ENCODE measurements at places on chromosomes 16 and 17. TPM values are rescaled to one million over a fixed set of nuclear protein-coding genes. Genes with fewer than 3 reads are reported as not detected.

OTOA gene
- 0.17 TPM for total RNA-seq

NAE1 gene
- total RNA-seq = 77.0 TPM

HS3ST2 gene
- total RNA-seq = 0.45 TPM

PMP22 gene
- 1.1 TPM for total RNA-seq

CTF1 gene
- 0.19 TPM for total RNA-seq

FBRS gene
- total RNA-seq = 140 TPM

UMOD gene
- total RNA-seq = not detected

DNA sequence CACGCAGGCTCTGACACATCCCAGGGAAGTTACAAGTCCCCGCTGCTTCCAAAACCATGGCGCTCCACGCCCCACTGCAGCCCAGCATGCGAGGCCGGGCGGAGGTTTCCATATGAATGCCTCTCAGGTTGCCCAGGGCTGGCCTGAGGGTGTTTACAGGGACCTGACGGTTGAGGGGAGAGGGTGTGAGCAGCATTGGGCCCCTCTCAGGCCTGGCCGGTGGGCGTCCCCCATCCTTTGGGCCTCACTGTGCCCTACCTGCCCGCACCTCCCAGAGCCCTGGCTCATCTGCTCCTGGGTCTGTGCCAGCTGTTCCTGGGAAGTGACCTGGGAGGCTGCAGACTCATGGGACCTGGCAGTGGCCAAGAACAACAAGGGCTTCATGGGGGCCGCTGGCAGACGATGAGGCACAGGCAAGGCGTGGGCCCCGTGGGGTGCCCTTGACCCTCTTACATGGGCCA, 173.5 kb downstream of the C16orf95 start:
- H3K27me3 ChIP-seq = no peaks in the 10 kb centered on the region
- DNase-seq = no peak
- no peak overlapping the region for H3K27ac ChIP-seq
- H3K4me3 ChIP-seq = no peak overlapping the region
- no peaks in the 10 kb centered on the region for H3K4me1 ChIP-seq
- H3K36me3 ChIP-seq = no peaks in the 10 kb centered on the region

GRCh38 chr17:71530248-71530647, 590.6 kb upstream of the SOX9 start:
- H3K27ac ChIP-seq = no peak overlapping the region
- no peaks in the 10 kb centered on the region for H3K27me3 ChIP-seq
- no peak overlapping the region for H3K4me3 ChIP-seq
- no peaks in the 10 kb centered on the region for H3K36me3 ChIP-seq

DNA sequence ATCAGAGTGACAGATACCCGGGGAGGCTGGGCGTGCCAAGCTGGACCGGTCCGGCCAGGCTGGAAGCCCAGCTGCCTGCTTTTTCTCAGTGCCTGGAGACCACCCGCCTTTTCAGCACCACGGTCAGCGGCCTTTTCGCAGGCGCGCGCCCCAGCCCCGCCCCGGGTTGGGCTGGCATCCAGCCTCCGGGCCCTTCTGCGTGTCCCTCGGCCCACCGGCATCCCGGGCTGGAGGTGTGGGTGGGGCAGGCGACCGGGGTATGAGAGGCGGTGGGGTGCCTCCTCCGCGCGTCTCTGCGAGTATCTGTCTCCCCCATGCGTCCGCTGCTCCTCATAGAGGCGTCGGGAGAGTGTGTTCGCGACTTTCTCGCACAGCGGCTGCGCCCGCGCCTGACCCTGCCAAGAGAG, 102.5 kb downstream of the MRM1 start:
- H3K36me3 ChIP-seq = no peaks in the 10 kb centered on the region
- no peaks in the 10 kb centered on the region for H3K4me1 ChIP-seq
- no peak overlapping the region for H3K27ac ChIP-seq
- no peak overlapping the region for H3K4me3 ChIP-seq
- peaks cover 31% of the 10 kb centered on the region for H3K27me3 ChIP-seq

GRCh38 chr17:42233994-42234393, 39.7 kb upstream of the GHDC start:
- H3K36me3 ChIP-seq = peaks cover 2% of the 10 kb centered on the region
- DNase-seq = no peak
- no peak overlapping the region for H3K27ac ChIP-seq
- peaks cover 4% of the 10 kb centered on the region for H3K4me1 ChIP-seq
- no peaks in the 10 kb centered on the region for H3K27me3 ChIP-seq

DNA sequence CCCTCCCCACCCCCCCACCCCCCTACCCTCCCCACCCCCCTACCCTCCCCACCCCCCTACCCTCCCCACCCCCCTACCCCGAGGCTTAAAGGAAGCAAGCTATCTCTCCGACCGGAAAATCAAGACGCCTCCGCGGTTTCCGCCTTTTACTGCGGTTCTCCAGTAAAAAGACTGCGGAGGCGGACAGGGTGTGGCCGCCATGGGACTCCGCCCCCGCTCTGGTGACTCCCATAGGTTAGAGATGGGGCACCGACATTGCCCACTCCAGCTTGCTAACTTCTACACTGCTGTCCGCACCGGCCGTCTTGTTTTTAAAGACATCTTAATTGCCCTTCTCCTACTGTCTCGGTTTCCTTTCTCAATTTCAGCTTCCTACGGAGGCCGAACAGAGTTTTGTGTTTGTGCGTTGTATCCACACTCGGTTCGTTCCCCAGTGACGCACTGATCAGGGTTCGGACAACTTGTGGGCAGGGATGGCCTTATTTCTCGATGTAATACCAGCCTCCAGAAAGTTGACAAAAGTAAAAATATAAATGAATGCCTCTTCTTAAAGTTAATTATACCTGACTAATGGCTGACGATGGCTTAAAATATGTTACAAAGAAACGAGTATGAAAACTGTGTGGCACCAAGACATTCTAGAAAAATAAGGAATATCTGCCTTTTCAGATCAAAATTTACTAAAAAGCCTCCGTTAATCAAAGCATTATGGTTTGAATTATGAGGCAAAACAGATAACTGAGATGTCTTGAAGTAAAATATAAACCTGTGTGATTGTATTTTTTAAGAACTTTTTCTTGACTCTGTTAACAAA, 1.1 kb upstream of the ZNF200 start:
- H3K4me3 ChIP-seq = peak overlapping the region; percentile 70
- H3K4me1 ChIP-seq = peaks cover 18% of the 10 kb centered on the region
- peak overlapping the region; percentile 81 for H3K27ac ChIP-seq
- H3K36me3 ChIP-seq = peaks cover 28% of the 10 kb centered on the region
- peaks cover 9% of the 10 kb centered on the region for H3K27me3 ChIP-seq

DNA sequence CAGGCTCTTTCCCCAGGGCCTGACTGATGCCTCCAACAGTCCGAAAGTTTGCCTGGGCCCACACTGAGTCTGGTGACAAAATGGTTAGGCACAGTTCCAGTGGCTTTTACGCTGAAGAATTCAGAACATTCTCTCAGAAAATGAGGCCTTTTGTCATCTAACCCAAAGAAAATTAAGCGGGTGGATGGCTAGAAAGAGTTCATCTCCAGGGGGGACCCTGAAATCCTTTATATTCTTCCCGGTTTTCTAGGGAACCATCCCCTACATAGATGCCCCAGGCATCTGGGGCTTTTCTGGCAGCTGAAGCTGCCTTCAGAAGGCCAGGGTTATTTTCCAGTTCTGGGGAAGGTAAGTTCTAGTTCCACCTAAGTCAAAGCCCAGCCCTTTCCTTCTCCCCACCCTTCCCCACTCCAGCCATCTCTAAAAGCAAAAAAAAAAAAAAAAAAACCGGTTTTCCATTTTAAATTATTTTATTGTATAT, 2.2 kb downstream of the RASD1 start:
- H3K27me3 ChIP-seq = peaks cover 21% of the 10 kb centered on the region
- H3K4me3 ChIP-seq = no peak overlapping the region
- DNase-seq = peak; percentile 14
- no peak overlapping the region for H3K27ac ChIP-seq
- peaks cover 20% of the 10 kb centered on the region for H3K36me3 ChIP-seq
- peaks cover 19% of the 10 kb centered on the region for H3K4me1 ChIP-seq

DNA sequence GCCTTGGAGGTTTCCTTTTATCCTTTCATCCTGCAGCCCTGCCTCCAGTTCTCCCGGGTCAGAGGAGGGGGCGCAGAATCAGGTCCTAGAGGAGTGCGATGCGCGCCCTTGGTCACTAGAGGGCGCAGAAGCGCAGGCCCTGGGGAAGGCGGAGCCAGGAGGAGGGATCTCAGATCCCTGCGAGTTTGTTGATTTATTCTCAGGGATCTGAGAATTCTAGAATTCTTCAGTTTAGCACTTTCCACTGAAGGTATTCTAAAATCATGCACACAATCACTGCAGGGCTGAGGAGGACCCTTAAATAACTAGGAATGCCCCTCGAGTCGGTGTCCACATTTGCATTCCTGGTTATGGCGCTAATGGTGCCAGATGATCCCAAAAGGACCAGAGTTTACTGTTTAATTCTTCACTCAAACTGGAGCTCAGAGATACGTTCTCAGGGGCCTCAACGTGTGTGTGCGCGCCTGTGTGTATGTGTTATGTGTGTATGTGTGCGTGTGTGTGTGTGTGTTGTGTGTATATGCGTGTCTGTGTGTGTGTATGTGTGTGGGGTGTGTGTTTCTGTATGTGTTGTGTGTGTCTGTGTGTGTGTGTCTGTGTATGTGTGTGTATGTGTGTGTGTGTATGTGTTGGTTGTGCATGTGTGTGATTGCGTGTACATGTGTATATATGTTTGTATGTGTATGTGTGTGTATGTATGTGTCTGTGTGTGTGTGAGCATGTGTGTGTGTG, 6.9 kb upstream of the ELAC2 start:
- peak; percentile 70 for DNase-seq
- H3K4me3 ChIP-seq = peak overlapping the region; percentile 59
- H3K27ac ChIP-seq = no peak overlapping the region
- no peaks in the 10 kb centered on the region for H3K36me3 ChIP-seq
- H3K4me1 ChIP-seq = peaks cover 5% of the 10 kb centered on the region

DNA sequence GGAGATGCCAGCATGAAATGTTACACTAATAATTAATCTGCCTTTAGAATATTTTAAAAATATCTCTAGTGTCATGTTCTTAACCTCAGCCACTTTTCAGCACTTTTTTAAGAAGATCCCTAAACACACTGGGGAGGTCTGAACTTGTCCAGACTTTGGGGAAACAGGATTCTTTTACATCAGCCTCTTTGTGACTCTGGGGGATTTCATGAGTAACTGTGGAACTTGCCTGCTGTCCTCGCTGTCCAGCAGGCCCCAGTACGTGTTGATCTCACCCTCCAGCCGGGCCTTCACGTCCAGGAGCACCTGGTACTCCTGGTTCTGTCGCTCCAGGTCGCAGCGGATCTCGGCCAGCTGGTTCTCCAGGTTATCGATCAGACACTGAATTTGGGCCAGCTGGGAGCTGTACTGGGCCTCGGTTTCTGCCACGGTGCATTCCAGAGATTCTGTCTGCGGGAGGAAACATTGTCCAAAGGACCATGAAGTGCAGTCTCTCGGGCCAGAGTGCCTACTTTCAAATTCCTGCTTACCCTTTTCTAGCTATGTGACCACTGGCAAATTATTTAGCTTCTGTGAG, 5.5 kb downstream of the KRT40 start:
- DNase-seq = no peak
- H3K27ac ChIP-seq = no peak overlapping the region
- no peak overlapping the region for H3K4me3 ChIP-seq
- no peaks in the 10 kb centered on the region for H3K4me1 ChIP-seq

DNA sequence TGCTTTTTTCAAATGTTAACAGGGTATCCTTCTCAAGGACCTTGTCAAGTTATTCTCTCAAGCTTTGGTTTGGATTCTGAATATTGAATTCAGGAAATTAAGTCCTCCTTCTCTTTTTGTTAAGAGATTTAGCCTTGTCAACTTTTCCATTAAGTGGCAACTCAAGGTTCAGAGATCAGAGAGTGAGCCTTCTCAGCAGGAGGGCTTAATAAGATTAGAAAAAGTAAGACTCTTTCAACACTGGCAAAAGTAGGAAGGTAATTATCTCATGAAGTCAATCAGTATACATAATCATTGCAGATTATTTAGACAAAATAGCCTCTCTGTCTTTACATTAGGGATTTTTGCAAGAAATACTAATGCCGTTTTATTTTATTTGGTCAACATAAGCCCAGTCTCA, 330.7 kb downstream of the KIF2B start:
- no peaks in the 10 kb centered on the region for H3K36me3 ChIP-seq
- no peaks in the 10 kb centered on the region for H3K27me3 ChIP-seq
- H3K4me1 ChIP-seq = no peaks in the 10 kb centered on the region
- H3K27ac ChIP-seq = no peak overlapping the region

DNA sequence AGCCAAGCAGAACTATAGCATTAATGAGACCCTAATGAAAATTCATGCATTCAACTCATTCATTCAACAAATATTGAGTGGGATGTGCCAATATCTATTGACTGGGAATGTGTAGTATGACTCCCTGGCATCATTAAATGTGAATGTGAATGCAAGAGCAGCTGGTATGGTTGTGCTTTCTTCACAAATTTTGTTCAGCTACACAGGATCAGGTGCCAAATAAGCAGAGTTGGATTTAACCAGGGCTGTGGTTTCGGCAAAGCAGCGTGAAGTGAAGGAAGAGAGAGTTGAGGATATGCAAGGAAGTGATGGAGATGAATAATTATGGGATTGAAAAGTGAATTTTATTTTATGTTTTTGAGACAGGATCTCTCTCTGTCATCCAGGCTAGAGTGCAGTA, 87.1 kb upstream of the HNF1B start:
- peaks cover 19% of the 10 kb centered on the region for H3K27me3 ChIP-seq
- H3K4me1 ChIP-seq = peaks cover 25% of the 10 kb centered on the region
- no peaks in the 10 kb centered on the region for H3K36me3 ChIP-seq
- H3K4me3 ChIP-seq = no peak overlapping the region

- no peak overlapping the region for H3K27ac ChIP-seq
- no peak for DNase-seq
- no peaks in the 10 kb centered on the region for H3K4me1 ChIP-seq
- H3K36me3 ChIP-seq = no peaks in the 10 kb centered on the region
- H3K4me3 ChIP-seq = no peak overlapping the region
- no peaks in the 10 kb centered on the region for H3K27me3 ChIP-seq
Observed at GRCh38 chr16:52786091-52786490, 239.1 kb upstream of the TOX3 start.

GRCh38 chr16:73890186-73891128, 406.2 kb upstream of the PSMD7 start:
- no peaks in the 10 kb centered on the region for H3K36me3 ChIP-seq
- peaks cover 26% of the 10 kb centered on the region for H3K27me3 ChIP-seq
- no peak overlapping the region for H3K27ac ChIP-seq
- peaks cover 12% of the 10 kb centered on the region for H3K4me1 ChIP-seq
- no peak overlapping the region for H3K4me3 ChIP-seq

DNA sequence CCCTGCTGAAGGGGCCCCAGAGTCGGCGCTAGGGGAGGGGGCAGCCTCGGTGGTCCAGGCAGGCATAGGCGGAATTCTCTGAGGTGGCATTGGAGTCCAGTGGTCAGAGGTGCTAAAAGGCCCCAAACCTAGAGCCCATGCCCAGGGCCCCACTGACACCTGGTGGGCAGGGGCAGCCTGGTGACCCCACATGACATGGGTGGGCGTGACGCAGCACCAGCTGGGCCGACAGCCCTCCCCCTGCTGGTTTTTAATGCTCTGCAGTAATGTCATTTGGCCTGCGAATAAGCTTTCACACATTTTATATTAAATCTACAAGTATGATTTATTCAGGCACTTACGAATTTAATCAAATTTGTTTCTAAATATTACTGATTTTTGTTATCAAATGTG, 2.1 kb upstream of the RNPS1 start:
- no peak overlapping the region for H3K27ac ChIP-seq
- no peaks in the 10 kb centered on the region for H3K27me3 ChIP-seq
- H3K4me3 ChIP-seq = peak overlapping the region; percentile 95
- peaks cover 19% of the 10 kb centered on the region for H3K4me1 ChIP-seq
- DNase-seq = no peak

GRCh38 chr17:14225254-14225980, 11.2 kb downstream of the CDRT15 start:
- H3K4me1 ChIP-seq = no peaks in the 10 kb centered on the region
- H3K36me3 ChIP-seq = peaks cover 8% of the 10 kb centered on the region
- H3K27me3 ChIP-seq = no peaks in the 10 kb centered on the region
- DNase-seq = no peak
- H3K27ac ChIP-seq = no peak overlapping the region
